ENCODE measurements at places on chromosomes 12 and 14.
A peak's percentile ranks its signal among the peaks of the same experiment; 100 is the strongest.

- DNase-seq = no peak
These were observed 24.8 kb downstream of the GOLGA3 start for GRCh38 chr12:132803888-132804287.

DNA sequence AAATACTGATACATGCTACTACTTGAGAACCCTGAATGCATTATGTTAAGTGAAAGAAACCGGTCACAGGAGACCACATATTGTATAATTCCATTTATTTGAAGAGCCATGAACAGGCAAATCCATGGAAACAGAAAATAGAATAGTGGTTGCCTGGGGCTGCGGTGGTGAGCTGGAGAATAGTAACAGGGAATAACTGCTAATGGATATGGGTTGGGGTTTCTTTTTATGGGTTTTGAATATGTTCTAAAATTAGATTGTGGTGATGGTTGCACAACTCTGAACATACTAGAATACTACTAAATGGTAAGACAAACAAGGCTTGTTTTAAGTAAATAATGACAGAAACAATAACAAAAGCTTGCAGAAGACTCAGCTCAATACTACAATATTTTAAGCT, 293.0 kb downstream of the BTG1 start:
- no peak for DNase-seq

GRCh38 chr12:56304276-56304675, 4.1 kb upstream of the CS start:
- DNase-seq = no peak

DNA sequence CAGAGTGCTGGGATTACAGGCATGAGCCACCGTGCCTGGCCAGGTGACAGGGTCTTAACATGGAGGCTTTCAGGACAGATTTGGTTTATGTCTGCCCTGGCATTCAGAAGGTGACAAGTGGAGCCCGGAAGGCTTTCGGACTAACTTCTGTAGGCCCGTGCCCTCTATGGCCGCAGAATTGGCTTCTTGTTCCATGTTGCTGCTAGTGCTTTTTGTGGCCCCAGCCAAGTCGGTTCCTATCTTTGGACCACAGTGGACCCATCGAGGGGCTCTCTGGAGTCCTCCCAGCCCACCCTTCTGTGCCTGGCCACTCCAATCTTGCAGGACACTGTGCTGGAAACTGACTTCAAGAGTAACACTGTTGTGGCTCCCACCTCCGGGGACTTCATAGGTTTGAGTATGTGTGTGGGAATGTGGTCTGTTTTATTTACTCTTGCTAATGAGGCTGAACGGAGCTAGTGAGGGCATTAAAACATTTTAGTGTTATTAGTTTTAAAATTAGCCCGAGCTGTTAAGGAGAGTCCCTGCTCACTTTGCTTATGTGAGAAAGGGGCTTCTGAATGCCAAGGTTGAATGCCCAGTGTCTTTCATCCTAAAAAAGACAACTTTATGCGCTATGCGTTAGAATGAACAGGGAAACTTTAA, 245.9 kb downstream of the CACNA1C start:
- no peak for DNase-seq

- no peak for DNase-seq
These were observed 73.8 kb upstream of the RIN3 start for GRCh38 chr14:92439537-92440344.

DNA sequence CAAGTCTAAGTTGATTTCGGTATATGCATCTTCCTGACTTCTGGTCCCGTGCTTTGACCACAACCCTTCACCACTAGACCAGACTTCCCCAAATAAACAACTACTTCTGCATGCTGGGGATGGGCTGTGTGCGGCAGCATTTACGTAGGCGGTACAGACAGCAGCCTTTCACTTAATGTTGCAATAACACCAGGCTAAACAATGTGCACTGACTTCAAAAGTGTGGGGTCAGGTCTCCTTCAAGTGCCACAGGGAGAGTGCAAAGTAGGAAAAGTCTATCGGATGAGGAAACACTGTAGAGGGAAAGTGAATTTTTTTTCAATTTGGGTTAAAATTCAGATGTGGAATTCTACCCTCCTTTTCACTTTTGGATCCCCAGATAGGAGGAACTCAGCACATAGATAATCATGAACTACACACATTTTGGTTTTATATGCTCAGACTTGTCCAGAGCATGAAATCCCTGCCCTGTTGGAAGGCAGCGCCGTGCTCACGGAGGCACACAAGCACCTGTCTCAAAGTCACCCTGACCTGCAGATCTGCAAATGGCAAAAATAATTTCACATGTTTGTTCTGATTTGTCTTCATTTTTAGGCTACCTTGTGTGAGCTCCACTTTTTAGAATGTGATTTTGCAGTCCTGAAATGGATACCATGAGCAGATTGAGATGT, 3.6 kb upstream of the FOS start:
- no peak for DNase-seq

- DNase-seq = no peak
These were observed 50.3 kb downstream of the RIMBP2 start for GRCh38 chr12:130665753-130666152.

DNA sequence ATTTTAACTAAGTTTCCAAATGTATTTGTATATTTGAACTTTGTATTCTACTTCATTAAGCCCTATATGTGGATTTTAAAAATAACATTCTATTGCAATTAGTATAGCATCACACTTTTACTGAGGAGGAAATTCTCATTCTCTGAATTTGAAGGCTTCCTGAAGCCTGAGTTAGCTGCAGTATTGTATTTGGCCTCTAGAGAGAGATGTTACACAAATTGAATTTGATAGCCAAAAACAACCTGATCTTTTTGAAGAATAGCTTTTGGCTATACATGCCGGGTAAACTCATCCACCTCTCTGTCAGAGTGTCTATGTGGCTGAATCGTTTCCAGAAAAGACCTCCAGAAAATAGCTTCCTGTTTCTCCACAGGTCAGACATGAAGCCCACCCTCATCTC, 316.5 kb upstream of the OR4E1 start:
- no peak for DNase-seq

DNA sequence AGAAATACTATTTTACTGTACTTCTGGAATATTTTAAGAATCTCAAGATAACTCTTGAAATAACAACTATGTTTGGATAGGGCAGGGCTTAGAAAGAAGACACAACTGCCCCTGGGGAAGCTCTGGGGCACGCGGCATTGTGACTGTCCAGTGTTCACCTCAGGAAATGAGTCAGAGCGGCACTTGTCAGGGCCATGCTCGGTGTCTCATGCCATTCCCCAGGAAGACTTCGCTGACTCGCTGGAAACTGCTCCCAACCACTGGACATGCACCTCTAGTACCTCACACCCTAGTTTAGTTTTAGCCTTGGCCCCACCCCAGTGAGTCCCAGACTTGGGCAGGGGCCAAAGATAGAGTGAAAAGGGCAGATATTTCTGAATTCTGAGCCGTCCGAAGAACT, 192.0 kb downstream of the TTC7B start:
- DNase-seq = no peak

DNA sequence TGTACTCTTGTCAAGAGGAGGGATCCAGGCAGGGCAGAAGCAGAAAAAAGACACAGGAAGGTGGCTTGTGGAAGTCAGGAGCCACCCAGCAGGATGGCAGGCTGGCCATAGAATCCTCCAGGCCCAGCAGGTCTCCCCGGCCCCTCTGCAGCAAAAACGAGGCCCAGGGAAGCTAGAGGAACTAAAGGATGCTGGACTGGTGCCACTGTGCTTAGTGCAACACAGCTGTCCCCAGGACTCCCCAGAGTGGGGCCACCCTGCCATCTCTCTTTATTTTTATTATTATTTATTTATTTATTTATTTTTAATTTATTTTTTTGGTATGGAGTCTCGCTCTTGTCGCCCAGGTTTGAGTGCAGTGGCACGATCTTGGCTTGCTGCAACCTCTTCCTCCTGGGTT, 54.1 kb downstream of the PITPNM2 start:
- no peak for DNase-seq

GRCh38 chr12:68786929-68787328, 21.0 kb upstream of the MDM2 start:
- no peak for DNase-seq

- DNase-seq = no peak
These were observed 87.0 kb downstream of the ERC1 start for GRCh38 chr12:1078002-1078401.

- DNase-seq = no peak
These were observed 42.4 kb downstream of the PLEKHG3 start for GRCh38 chr14:64746298-64747250.

DNA sequence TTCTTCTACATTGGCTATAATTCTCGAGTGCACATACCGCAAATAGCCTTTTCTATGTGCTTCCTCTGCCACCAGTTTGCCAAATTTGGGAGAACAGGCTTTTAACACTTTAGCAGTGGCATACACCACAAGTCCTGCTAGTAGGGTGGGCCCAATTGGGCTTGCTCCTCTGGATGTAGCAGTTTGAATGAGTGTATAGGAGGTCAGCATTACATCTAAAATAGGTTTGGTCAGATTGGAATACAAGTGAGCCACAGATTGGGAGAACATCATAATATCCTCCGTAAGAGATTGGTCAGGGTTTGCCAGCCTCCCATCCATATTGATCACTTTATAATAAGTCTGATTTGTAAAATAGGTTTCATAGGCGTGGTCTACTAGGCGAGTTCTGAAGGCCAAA, 902 bp downstream of the ABCD2 start:
- no peak for DNase-seq

- no peak for DNase-seq
These were observed 45.1 kb downstream of the ARID2 start for GRCh38 chr12:45774508-45775162.

GRCh38 chr14:85487215-85487614, 42.7 kb upstream of the FLRT2 start:
- DNase-seq = no peak

- no peak for DNase-seq
These were observed 190.2 kb upstream of the CAND1 start for GRCh38 chr12:67078957-67079356.

DNA sequence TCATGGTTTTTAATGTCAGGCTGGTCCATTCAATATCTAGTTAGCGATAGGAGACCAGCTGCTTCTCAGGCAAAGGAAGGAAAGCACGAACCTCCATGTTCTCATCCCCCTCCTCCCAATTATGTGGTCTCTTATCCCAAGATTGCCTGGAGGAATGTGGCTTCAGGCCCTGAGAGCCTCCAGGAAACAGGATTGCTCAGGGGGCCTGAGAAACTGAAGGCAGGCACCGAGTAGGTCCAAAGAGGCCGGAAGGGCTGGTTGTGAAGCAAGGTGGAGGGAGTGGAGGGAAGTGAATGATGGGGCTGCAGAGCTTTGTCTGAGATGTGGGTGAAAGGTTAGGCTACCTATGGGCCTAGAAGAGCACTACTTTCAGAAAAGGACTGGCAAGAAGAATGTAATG, 188.2 kb upstream of the DDHD1 start:
- DNase-seq = no peak

- no peak for DNase-seq
These were observed 59.6 kb downstream of the FIGNL2 start for GRCh38 chr12:51788876-51789275.

DNA sequence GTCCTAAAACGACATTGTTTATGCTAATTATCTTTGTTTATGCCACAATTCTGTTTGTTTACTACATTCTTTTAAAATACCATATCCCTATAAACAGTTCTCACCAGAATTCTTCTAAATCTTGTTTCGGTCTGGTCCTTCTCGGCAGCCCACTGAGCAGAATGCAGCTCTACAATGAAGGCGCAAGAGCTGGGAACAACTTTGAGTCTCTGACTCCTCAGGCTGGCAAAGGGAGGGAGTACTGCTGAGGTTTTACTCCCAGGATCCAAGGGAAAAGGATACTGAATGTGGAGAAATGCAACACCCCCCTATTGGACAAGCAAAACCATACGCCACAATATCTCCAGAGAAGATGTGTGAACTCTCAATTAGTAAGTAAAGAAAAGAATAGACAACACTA, 5.4 kb downstream of the SOX5 start:
- no peak for DNase-seq

- no peak for DNase-seq
These were observed 58.2 kb upstream of the CORO1C start for GRCh38 chr12:108789546-108789945.

DNA sequence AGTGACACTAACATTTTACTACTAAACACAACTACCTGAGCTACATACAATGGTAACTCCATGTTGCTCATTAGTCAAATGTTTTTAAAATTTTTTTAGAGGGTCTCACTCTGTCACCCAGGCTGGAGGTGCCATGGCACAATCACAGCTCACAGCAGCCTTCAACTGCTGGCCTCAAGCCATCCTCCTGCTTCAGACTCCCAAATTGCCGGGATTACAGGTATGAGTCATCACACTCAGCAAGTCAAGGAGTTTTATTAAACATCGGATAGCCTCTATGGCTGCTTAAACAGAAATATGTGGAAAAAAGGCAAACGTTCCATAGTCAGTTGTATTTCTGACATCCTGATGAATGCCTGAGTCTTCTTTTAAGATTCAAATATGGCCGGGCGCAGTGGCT, 11.1 kb upstream of the NPFF start:
- no peak for DNase-seq

GRCh38 chr12:108498136-108498535, 16.9 kb upstream of the FICD start:
- DNase-seq = no peak

- DNase-seq = no peak
These were observed 874 bp downstream of the CDC42BPB start for GRCh38 chr14:103056322-103057027.

GRCh38 chr14:23485326-23485725, 15.8 kb downstream of the NGDN start:
- DNase-seq = no peak

- DNase-seq = no peak
These were observed 13.7 kb upstream of the VPS37B start for GRCh38 chr12:122909442-122910288.

GRCh38 chr12:10690906-10691305, 17.1 kb upstream of the STYK1 start:
- no peak for DNase-seq

DNA sequence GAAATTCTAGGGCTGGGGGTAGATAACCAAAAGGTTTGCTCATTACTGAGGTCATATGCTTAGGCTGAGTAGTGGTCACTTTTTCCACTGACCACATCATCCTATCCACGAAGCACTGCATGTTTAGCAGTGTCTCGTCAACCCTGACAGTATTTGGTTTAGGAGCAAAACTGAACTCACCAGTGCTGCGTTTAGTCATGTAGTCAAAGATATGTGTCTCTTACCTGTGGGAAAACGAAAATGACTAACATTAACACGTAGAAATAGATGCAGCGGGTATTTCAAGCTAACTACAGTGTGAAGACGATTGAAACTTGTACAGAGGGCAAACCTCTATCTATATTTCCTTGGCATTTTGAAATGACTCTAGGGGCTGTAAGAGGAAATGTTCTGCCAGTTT, 34.6 kb downstream of the MTHFD1 start:
- no peak for DNase-seq

- peak; percentile 65 for DNase-seq
These were observed at the start of gene GSC for GRCh38 chr14:94769391-94770250. Gene GSC, minus strand, starts transcription at chr14:94770113. Its CDS starts 98 bp downstream, at chr14:94770015.

- DNase-seq = no peak
These were observed 307.3 kb upstream of the PRKD1 start for GRCh38 chr14:30234966-30235365.

Measured in activated CD8-positive, alpha-beta memory T cell treated with anti-CD3 and anti-CD28 coated beads, Interleukin-2, amount 50 U/mL, for 48 hours (primary cell).